ENCODE measurements at places on chromosomes 2 and 18. TPM values are rescaled to one million over a fixed set of nuclear protein-coding genes. Genes with fewer than 3 reads are reported as not detected.

DNA sequence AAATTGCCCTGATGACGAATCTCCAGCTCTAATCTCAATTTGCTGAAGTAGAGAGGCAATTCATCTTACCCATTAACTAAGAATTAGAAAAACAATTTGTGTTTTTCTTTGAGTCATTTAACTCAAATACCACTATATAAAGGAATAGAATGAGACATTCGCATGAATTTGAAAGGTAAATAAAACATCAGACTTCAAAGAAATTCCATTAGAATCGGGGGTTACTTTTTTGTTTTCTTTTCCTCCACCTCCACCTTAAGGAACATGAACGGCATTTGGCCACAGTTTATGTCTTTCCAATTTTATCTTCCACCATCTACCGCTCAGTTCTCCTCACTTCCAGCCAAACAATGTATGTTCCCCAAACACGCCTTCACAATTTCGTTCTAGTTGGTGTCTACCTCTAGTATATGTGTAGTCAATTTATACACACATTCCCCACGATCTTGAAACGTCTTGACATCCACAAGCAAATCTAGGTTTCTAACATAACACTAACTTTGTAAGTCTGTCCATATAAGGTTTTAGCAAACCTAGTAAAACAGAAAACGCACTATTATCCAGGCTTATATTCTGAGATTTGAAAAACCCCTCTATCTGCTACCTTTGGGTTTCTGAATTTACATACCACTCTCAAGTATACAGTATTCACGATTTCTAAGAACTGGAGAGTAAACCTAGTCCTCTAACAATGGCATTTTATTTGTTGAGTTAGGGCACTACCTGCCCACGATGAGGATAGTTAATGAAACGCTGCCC lies 1.2 kb upstream of the SMCHD1 start:
- ATAC-seq, result no peak

DNA sequence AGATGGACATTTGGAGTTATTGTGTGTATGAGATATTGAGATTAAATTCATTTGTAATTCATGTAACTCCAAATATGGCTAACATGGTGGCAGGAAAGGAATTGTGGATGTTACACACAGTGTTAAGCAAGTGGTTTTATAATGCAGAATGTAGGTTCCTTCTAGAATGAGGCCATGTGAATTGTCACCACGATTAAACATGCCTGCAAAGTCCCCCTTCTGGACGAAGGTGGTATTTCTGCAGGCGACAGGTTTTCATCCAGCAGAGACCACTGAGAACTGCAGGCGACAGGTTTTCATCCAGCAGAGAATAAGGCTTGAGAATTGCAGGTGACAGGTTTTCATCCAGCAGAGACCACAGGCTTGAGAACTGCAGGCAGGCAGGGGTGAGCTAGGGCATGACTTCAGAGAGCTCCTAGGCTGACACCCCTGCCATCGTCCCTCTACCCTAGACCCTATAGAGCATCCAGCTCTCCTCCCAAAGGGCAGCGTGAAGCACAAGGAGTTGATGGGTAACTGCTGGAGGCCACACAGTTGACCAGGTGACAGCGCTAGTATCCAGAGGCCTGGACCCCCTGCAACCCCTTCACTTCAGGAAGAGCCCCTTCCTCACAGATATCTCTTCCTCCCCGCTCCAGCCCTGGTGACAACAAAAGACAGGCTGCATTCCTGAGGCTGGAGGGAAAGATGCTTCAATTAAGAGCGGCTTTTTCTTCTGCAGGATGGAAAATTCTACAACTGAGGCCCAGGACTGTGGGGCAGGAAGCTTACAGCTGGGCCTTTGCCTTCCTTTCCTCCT lies 175.8 kb downstream of the LOXHD1 start:
- ATAC-seq, result peak; percentile 81

DNA sequence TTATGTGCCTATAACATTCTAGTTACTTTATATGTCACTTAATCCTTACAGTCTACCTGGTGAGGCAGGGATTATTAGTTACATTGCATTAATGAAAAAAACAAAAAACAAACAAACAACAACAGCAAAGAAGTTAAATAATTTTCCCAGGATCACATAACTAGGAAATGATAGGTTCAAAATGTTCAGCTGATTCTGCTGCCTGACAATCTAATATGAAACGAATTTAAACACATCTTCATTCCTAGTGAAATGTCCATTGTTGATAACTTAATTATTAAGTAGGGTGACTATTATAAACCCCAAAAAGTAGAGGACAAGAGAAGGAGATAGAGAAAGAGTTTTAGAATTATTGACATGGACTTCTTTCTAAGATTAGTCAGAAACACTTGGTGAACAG lies 22.6 kb downstream of the HOXD1 start:
- no peak for ATAC-seq

GRCh38 chr18:44724105-44724778 lies 43.6 kb downstream of the SETBP1 start:
- ATAC-seq, result peak; percentile 10

- ATAC-seq, result no peak
These were observed 50.9 kb downstream of the NCAPH start for GRCh38 chr2:96386470-96386869.

- ATAC-seq, result no peak
These were observed 54.0 kb upstream of the STRN start for GRCh38 chr2:37020212-37020886.

DNA sequence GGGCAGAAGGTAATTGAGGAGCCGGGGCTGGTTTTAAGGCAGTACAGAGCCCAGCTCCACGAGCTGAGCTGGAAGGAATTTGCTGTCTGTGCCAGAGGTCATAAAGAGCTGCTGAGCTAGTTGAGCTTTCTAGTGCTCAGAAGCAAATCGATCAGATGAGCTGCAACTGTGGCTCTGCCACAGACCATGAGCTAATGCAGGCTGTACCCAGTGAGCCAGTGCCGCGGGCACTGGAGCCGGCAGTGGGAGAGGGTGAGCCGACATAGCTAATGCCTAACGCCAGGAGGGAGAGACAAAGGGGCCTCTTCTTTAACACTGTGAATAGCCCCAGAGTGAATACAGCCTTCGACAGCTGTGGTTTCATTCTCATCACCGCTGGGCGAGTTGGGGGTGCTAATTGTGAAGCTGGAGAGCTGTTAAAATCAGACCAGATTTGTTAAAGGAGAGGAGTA lies 410.1 kb upstream of the TCF4 start:
- ATAC-seq, result peak; percentile 80

DNA sequence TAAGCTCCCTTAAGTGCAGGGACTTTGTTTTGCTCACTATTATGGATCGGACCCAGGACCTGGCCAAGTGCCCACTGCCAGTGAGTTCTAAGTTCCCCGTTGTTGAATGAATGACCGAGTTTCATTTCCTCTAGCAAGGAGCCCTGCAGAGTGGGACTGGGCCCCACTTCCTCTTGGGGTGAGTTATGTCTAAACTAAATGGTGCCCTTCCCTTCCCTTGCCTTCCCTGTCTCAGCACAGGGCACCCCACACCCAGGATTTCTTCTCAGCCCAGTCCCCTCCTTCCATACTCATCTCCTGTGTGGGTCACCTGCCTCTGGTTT lies 195.3 kb upstream of the HS6ST1 start:
- ATAC-seq, result no peak

DNA sequence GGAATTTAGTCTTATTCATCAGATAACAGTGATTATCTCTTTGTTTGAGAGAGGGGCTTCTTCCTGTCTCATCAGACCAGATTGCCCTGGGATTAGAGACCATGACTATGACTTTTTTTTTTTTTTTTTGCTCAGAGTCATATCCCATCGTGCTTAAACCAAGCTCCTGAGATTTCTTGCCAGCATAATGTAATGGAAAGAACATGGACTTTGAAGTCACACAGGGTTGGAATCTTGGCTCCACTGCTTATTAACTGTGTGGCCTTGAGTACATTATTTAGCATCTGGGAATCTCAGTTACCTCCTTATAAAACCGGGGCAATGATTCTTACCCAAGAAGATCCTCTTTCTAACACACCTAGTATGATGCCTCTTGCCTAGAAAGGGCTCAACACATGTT lies 268.3 kb downstream of the DYSF start:
- no peak for ATAC-seq

DNA sequence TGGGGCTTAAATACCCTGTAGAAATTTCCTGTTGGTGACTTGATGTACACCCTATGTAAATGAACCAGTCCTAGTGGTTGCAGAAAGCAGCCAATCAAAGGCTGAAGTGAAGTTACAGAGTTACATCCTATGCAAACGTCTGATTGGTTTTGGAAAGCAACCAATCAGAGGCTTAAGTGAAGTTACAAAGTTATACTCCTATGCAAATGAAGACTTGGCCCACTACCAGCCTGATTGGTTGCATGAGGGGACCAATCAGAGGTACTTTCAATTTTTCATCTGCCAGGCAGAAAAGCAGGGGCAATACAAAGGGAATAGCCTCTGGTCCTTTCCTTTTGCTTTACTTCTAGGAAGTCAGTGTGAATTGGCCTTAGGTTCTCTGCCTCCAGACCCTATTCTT lies 13.6 kb upstream of the ZNF397 start:
- ATAC-seq, result no peak

DNA sequence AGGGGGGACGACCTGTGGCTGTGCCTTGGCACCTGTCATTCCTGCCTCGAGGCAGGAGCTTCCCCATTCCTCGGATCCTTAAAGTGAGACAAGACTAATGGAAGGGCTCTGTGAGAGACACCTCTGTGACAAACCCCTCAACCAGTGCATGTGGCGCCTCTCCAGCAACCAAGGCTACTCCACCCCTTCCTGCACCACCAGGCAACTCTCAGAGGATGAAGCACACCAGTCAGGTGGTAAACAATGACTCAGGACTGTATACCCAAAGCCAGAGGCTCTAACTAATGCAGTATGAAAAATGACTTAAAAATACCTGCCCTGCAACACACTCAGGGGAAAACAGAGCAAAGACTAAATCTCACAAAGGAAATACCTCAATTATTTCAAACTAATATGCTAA lies 136.9 kb downstream of the UXS1 start:
- no peak for ATAC-seq

GRCh38 chr2:205188239-205189138 lies 493.8 kb upstream of the NRP2 start:
- ATAC-seq, result peak; percentile 88

GRCh38 chr2:187009483-187010239 lies 160.7 kb upstream of the ZSWIM2 start:
- ATAC-seq, result no peak

DNA sequence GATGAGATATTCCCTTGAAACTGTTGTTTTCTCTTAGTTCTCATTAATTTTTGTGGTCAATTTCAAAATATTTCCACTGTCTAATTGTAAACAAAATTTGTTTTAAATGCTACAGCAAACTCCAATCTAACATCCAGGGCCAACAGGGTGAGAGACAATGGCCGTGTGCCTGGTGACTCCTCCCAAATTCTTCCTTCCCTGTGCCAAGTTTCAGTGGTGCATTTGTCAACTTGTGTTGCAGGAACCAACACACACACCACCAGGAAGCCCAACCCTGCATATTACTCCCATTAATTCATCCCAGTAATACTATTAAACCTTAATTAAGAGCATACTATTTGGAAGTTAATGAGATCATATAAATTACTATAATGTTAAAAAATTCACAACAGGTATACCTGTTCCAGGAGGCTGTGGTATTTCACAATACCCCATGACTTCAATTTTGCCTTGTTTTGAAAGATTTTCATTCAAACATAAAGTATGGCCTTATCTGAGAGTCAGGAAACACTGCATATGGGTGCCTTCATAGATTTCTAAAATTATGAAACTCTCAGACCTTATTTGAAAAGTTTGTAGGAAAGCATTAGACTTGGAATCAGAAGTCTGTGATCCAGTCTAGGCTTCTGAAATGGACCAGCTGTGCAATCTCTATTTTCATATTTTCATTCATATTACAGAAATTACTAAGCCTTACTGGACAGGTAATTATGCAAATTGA lies 1.1 kb downstream of the SERPINB2 start:
- ATAC-seq, result no peak

- no peak for ATAC-seq
These were observed 1.5 kb downstream of the DNAJB2 start for GRCh38 chr2:219280651-219281050.

DNA sequence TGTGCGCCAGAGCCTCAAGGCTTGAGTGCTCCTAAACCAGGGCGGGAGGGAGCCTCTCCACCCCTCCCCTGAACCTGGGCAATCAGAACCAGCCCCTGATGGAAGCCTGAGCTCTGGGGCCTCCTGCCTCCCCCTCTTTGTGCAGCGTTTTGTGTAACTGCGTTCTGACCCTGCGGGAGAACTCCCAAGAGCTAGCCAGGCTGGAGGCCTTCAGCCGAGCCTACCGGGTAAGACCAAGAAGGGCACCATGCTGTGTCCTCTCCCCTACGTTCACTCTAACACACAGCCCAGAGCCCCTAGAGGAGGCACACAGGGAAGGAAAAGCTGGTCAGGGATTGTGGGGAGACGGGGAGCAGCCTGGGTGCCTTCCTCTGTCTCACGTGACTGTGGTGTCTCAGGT lies 108.0 kb downstream of the PLB1 start:
- ATAC-seq, result no peak

DNA sequence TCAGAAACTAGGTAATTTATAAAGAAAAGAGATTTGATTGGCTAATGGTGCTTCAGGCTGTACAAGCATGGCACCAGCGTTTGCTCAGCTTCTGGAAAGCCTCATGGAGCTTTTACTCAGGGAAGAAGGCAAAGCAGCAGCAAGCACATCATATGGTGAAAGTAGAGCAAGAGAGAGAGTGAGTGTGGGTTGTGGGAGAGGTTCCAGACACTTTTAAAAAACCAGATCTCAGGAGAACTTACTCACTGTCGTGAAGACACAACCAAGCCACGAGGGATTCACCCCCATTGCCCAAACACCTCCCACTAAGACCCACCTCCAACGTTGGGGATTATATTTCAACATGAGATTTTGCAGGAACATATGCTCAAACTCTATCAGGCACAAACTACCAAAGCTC lies 554.6 kb upstream of the TNP1 start:
- ATAC-seq, result no peak

ALPP gene
- total RNA-seq, result 0.06 TPM

CHST9 gene
- 33.0 TPM for total RNA-seq

CRYGC gene
- not detected for total RNA-seq

SERPINB11 gene
- 1.0 TPM for total RNA-seq

PAPOLG gene
- 21.5 TPM for total RNA-seq

ZAP70 gene
- total RNA-seq, result 1.9 TPM

MEP1B gene
- total RNA-seq, result not detected

ZNF396 gene
- total RNA-seq, result 2.6 TPM

CHRNG gene
- total RNA-seq, result 0.78 TPM

FSHR gene
- 0.05 TPM for total RNA-seq

GREB1L gene
- 2.5 TPM for total RNA-seq

TFPI gene
- total RNA-seq, result 0.44 TPM

ACYP2 gene
- 18.7 TPM for total RNA-seq

ZSCAN30 gene
- total RNA-seq, result 26.6 TPM

CCDC178 gene
- total RNA-seq, result not detected

All from motor neuron (in vitro differentiated cells).